ENCODE measurements at places on chromosomes 11 and 22. TPM values are rescaled to one million over a fixed set of nuclear protein-coding genes. Genes with fewer than 3 reads are reported as not detected.
A peak's percentile ranks its signal among the peaks of the same experiment; 100 is the strongest.

- no peak for DNase-seq
Observed at GRCh38 chr11:46999217-46999616, 62.7 kb downstream of the CSTPP1 start.

DNA sequence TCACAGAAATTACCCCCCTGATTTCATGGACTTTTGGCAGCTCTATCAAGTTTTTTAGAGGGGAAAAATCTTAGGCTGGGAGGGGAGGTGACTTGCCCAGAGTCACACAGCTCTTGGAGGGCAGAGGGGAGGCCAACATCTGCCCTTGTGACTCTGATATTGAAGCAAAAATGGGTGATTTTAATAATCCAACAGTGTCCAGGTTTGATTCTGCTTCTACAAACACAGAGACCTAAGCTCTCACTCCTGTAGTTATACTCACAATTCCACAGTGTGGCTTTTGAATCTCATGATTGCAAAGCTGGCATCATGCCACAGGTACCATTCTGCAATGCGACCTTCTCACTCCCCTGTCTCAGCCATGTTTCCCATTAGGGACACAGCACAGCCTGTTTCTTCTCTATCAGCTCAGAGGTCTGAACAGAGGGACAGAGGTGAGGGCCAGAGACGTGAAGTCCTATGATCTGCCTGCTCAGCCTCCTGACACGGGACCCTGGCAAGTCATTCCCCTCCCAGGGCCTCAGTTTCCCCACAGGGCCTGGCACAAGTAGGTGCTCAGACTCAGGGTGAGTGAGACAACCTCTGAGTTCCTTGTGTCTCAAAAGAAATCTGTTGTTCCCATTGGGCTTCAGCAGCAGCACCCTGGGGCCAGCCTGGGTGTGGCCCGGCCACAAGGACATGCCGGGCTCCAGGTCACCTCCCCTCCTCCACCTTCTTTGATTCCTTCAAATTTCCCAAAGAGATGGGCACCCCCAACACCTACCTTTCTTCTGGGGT is 766 bp downstream of the APOL2 start:
- DNase-seq = no peak

DNA sequence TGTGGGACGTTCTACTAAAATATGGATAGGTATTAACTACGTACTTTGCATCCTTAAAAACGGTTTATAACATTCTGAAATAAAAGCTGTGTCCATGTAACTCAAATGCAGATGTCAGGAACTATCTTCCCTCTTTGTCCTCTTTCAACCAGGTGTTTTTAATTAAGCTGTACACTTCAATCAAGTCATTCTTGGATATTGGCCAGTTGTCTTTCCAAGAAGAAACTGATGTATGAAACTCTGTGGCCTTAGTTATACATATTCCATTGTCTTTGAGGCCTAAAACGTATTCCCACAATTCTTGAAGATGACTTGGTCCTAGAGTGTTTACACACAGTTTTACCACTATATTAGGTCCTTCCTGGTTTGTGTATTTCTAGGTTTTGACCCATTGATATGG is 249.0 kb upstream of the CNTN5 start:
- DNase-seq = no peak

- no peak for DNase-seq
Observed at GRCh38 chr11:130633466-130633865, 185.0 kb downstream of the ADAMTS15 start.

GRCh38 chr22:43811777-43812148 is 342 bp downstream of the EFCAB6 start:
- DNase-seq = peak; percentile 49

GRCh38 chr11:119764108-119764868 is 35.3 kb upstream of the NECTIN1 start:
- peak; percentile 51 for DNase-seq

DNA sequence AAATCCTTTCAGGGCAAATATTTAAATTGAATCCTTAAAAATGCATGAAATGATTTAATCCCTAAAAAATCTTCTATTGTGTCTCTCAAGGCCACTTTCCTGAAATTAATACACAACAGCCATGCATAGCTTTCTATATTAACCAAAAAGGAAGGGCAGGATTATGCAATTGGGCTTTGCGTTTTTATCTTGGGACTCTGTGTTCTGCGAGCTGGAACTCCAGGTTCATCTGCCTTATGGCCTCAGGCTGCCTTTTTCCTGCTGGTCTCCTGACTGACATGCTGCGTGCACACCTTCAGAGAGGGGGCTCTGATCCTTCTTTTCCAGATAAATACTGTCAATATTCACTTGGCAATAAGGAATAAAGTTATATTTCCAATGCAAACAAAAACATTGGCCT is 141.7 kb upstream of the GRIA4 start:
- DNase-seq = no peak

GRCh38 chr11:62393061-62393611 is 25.7 kb upstream of the SCGB1A1 start:
- DNase-seq = no peak

DNA sequence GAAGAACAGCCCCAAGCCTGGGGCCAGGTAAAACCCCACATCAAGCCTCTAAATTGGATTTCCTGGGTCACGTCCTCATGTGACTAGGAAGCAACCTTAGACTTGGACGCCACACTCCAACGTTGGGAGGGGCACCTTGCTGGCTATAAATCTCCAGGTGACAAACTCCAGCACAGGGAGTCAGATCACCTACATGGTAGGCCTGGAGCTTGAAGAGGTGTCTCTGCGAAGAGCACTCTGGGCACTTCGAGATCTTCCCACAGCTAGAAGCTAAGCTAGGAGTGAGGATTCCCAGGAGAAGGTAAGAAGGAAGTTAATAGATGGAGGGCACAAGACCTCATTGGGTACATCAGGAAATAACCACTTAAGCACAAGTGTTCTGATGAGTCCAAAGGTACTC is 77.1 kb upstream of the GNAZ start:
- DNase-seq = no peak

DNA sequence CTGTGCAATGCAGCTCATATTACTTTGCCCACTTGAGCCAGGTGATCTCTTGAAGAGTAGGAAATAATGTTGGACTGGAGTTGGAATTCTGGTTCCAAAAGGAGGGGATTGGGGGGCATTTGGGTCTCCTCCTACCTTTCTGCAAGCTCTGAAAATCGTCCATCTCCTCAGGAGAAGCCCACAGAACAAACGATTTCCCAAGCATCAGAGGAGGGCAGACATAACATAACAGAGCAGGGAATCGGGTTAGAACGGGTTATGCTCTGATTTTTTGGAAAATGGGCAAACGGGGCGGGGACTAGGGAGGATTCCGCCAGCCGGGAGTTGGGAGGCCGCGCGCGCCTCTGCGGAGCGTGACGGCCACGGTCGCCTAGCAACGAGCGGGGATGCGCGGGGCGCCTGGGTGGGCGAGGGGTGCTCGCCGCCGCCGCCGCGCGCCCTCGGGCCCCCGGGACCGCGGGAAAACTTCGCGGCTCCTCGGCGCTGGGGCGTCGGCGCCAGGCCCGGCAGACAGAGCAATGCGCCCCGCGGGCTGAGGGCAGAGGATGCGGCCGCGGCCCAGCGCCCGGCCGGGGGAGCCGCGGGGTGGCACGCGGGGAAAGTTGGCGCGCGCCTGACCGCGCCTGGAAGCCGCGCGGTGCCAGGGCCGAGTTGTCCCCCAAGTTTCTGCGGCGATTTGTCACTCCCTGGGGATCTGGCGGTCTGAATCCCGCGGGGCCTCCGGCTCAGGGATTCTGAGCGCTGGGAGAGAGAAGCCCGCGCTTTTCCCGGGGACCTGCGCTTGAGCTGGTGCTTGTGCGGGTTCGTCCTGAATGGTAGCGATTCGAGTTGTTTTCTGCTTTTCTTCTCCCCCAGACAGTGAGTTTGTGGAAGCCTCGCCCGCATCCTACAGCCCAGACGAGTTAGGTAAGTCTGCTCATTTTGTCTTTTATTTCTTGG is 27.8 kb upstream of the AMOTL1 start:
- DNase-seq = no peak

DNA sequence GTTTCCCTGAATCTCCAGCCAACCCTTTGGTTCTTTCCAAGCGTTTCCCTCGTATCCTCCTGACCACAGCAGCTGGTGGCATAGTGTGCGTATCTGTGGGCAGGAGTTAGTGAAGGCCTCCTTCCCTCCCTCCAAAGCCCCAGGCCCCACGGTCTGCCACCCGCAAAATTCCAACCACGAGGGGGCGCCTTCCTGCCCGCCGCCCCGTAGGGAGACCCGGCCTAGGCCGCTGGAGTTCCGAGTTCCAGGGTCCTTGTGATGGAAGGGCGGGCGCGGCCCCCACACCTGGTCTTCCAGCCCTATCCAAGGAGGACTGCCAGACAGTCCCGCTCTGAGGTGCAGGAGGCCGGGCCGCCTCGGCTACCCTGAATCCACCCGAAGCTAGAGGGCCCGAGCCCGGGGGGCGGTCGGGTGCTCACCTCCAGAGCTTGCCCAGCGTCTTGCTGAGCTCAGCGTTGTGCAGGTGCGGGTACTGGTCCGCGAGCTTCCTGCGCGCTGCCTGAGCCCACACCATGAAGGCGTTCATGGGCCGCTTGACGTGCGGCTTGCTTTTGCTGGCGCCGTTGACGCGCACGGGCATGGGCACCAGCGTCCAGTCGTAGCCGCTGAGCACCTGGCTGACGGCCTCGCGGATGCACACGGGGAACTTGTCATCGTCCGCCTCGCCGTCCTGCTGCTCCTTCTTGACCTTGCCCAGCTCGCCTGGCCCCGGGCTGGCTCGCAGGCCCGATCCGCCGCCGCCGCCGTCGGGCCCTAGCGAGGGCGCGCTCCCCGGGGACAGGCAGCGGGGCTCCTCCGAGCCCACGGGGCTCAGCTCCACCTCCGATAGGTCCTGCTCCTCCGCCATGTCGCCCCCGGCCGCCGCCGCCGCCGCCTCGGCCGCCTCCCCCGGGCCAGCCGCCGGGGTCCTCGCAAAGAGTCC is 1.2 kb downstream of the SOX10 start:
- DNase-seq = no peak

DNA sequence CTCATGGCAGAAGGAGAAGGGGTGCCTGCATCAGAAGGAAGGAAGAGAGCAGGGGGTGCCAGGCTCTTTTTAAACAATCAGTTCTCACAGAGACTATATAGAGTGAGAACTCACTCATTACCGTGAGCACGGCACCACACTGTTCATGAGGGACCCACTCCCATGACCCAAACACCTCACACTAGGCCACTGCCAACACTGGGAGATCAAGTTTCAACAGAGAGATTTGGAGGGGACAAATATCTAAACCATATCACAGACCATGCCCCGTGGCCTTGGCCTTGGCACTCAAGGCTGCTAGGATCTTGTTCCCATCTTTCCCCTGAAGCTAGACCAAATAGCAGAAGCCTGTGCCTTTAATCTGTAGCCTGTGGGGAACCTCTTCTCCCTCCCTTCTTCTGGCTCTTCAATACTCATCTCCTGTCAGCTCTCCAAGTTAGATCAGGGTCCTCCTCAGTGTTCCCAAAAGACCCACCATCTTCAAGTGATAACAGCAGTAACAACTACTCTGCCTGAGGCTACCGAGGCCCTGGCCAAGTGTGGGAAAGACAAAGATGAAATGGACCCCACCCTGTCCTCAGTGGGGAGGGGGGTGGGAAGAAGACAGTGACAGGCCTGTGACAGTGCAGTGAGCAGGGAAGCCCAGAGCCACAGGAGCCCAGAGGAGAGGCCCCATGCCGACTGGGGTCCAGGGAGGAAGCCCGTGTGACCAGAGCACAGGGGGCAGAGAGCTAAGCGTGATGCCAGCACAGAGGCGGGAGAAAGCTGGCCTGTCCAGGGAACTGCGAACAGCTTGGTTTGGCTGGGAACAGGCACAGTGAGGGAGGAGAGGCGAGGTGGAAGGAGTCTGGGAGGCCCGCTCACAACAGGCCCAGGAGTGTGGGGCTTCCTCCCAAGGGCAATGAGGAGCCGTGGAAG is 72.6 kb downstream of the MYO7A start:
- DNase-seq = no peak

DNA sequence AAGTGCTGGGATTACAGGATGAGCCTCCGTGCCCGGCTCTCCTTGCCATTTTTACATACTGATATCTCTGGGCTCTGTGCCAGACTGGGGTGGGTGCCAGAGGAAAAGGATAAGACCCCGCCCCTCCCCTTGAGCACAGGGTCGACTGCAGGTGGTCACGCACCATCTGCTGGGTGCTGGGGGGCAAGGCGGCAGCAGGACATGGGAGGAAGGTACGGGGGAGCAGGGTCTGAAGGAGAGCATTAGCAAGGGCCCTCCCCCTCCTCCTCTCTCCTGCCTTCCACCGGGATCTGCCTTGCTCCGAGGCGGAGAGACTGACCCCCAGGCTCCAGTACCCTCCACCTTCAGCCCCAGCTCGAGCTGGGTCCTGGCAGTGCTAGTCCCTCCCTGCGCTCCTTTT is 9.7 kb upstream of the PGA3 start:
- no peak for DNase-seq

DNA sequence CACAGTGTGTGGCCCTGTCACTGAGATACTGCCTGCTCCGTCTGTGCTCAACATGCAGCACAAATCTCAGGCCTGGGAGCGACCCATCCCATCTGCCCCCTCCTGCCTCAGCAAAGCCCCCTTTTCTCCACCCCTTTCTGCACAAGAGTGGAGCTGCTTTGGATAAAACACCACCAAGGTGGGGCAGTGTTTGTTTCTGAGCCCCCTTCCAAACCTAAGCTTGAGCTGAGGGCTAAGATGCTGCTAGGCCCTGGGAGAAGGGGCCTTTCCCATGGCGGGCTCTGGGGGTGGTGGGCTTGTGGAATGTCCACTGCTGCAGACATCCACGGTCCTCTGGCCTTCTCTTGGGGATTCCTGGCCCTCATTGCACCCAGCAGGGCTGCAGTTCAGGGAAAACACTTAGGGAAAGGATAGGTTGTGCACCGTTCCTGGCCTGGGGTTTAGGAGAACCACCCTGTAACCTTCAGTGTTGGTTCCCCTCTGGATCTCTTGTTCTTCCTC is 594.1 kb downstream of the TBC1D22A start:
- DNase-seq = no peak

DNA sequence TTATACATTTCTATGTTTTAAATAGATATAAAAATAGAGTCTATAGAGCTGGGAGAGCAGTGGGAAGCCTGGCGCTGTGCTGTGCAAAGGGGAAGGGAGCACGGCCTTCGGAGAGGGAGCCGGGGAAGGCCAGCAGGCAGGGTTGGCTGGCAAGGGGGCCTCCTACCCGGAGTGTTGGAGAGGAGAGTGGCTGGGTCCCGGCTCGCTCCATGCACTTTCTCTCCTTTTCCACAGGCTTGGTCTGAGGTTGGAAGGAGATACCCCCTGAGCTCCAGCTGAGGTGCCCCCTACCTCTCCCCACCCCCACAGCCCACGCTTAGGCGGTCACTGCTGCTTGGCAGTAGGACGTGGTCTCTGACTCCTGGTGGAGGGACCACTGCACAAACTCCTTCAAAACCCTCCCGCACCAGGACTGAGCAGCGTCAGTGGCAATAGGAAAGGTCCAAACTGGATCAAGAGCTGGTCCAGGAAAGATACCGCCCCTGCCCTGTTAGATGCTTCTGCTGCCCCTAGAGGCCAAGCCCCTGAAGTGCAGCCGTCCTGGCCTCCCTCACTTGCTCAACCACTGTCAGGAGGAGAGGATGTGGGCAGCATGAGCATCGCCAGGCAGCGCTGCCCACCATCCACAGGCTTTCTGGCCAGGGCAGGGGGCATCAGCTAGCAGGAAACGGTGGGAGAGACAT is 52.9 kb downstream of the SYT13 start:
- DNase-seq = peak; percentile 50

GRCh38 chr22:31944700-31945442 is 536 bp downstream of the YWHAH start:
- no peak for DNase-seq

- no peak for DNase-seq
Observed at GRCh38 chr22:24118689-24119384, 62.5 kb upstream of the SUSD2 start.

The ZP1 gene
- total RNA-seq = not detected

The FADS2 gene
- 125 TPM for total RNA-seq

The C11orf21 gene
- not detected for total RNA-seq

The PKDREJ gene
- 0.09 TPM for total RNA-seq

The C1QTNF4 gene
- not detected for total RNA-seq

The CLCF1 gene
- total RNA-seq = 1.5 TPM

The PLEKHB1 gene
- total RNA-seq = 1.1 TPM

The RHOD gene
- total RNA-seq = 26.1 TPM
